Activated naive CD8-positive, alpha-beta T cell treated with anti-CD3 and anti-CD28 coated beads, Interleukin-2, amount 10 ng/mL, durations not matched to agents 7 days and 5 days (primary cell): ENCODE measurements at places on chromosomes 3 and 15.

- no peak for DNase-seq
Observed at GRCh38 chr3:131782751-131783150, 252.1 kb downstream of the CPNE4 start.

DNA sequence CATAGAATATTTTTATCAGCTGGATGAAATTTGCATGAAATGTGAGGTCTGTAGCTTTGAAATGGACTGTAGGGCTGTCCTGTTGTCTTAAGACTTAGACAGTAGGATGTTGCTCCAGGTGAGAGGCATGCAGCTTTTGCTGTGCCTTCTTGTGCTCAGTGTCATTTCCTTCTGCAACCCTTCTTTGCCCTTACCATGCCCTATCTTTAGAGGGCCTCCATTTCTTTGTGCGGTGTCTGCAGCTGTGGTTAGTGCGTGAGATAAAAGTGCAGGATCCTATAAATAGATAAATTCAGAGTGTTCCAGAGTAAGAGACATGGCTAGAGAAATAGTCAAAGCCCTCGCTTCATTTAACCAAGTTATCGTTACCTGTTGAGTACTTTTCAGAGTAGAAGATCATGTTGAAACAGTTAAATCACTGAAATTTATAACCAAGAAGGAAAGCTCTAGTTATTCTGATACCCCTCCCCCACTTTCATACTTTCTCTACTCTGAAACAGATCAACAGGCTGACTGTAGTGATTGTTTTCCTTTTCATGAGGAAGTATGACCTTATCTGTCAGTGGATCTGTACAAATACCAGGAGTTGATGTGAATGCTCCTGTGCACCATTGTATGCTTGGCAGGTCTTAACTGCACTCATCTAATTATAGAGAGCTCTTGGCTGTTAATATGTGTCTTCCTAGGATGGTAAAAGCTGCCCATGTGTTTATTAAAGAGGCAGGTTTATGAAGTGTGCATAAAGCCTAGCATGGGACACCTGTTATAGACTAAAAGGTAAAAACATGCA is 18.2 kb downstream of the EIF3J start:
- no peak for DNase-seq

DNA sequence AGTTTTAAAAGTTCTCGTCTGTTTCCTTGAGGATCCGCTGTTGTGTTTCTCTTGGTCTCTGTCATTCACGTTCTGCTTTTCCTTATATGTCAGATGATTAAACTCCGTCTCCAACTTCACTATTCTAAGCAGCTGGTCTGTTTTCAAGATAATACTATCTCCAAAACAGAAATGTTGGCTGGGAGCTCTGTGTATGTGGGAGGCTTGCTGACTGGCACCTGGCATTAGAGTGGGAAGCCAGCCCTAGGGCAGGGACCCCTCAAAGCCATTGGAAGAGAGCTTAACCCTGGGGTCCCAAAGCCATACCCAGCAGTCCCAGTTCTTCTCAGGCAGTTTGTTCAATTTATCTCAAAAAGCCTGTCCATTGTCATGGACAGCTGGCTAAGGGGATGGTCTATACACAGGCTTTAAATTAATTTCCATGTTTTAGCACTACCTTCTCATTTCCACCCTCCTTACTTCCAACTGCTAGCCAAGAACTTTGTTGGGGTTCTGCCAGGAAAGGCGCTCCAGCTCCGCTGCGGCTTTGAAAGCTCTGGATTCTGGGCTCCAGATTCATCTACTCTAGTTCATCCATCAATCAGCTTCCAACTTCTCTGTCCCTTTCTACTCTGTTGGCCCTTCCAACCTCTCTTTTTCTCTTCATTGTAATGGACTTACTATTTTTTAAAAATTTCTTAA is 9.2 kb downstream of the BTBD1 start:
- no peak for DNase-seq

DNA sequence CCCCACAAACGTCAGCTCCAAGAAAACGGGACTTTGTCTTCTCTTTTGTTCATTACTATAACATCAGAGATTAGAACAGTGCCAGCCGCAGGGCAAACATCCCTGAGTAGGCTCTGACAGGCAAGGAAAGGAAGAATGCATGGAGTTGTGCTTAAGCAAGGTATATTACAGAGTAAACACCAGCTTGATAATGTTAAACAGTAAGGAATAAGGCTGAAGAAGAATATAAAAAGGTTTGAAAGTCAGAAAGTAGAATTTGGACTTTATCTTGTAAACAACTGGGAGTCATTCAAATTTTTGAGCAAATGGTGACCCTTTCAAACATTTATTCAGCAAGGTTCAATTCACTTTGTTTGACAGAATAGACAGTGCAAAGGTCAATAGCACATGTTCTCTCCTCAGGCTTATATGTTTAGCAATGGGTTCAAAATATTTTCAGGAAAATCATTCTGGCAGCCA is 11.0 kb downstream of the GABPB1 start:
- no peak for DNase-seq

- peak; percentile 45 for DNase-seq
Observed at GRCh38 chr3:11155341-11156025, 1.2 kb downstream of the HRH1 start.
